ENCODE measurements at places on chromosomes 11 and 22.

DNA sequence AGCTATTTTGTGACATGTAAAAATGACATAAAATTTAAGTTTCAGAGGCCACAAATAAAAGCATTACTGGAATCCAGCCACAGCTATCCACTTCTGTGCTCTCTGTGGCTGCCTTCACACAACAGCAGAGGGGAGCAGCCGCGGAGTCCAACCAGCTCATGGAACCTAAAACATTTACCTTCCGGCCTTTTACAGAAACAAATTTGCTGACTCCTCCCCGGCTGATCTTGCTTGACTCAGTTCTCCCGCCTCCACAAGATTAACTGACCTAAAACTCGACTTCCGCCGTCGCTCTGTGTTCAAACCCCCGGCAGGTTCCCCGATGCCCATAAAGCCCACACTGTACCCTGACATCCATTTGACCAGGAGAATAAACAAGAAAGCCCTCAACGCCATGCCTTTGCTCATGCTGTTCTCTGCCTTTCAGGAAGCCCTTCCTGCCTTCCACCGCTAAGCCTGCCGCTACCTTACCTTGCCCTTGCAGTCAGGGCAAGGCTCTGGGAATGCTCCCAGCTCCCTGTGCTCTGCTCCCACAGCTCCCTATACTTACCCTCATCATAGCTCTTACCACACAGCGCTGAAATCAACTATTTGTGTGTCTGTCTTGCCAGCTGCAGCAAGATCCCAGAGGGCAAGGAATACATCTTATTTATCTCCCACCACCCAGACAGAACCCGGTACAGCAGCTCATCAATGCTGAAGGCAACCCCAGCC, 35.4 kb downstream of the MICAL3 start:
- DNase-seq, result no peak

DNA sequence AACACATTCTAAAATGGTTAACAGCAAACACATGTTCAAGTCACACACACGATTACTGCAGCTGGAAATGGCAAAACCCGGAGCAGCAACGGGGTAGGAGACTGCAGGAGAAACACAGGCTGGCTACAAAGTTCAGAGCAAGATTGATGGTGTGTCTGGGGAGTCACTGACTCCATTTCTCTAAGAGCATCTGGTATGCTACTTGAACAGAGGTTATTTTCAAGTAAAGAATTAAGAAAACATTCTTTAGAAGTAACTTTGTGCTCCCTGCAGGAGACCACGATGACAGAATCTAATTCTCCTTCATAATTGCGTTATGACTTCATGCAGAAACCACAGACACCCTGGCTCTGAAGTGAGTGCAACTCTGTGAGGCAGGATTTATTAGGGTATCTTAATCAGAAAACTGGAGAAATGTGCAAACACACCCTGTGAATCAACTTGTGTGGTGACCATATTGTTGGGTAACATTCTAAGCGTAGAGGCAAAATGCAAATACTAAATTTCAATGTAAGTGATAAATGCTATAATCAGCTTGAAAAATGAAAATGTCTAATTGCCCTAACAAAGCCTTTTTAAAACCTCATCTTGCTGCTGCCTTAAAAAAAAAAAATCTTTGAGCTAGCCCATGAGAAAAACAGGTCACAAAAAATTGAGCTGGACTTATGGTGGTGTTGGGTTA, 303.0 kb downstream of the CADM1 start:
- DNase-seq, result peak; percentile 57

DNA sequence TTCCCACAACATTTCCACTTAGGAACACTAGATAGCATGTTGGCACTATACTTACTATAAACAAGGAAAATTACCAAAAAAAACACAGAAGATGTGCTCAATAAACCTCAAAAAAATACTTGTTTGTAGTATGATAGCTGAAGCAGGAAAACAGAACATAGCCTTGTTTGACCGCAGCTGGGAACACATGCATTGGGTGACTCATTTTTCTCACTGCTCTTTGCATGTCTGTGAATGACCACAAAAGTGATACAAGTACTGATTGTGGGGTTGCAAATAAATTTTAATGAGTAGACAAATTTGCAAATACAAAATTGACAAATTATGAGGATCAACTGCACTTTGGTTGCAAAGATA, 22.8 kb upstream of the GUCY1A2 start:
- peak; percentile 11 for DNase-seq

- DNase-seq, result no peak
Measured at GRCh38 chr22:17664414-17665055, 26.0 kb downstream of the BCL2L13 start.

DNA sequence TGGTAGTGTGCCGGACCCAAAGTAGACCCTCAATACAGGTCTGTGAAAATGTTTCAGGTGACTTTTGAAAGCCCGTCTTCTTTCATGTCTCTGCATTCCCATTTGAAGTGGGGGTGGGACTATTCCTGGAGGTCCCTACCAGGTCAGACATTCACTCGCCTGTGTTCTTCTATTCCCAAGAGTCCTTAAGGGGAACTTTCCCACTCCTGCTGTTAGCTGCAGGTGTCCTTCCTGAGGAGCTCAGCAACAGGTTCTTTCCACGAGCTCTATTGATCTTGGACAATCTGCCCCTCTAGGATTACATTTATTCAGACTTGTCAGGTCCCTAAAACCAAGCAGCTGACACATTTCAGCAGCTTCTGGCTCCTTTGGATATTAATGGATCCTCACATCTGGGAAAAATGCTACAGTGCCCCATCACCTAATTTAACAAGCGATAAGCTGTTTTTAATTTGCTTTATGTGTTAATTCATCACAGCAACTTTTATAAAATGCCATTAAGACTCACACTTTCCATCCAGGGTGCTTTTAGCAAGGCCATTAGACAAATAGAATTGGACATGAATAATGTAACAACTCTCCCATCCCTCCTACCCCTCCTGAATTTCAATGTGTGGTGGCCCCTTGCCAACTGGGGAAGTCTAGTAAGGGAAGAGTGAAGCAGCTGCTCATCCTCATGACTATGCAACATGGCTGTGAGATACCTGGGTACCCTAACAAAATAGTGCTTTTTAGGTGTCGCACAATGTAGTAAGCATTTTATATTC, 259.5 kb upstream of the CCDC90B start:
- DNase-seq, result no peak

- DNase-seq, result no peak
Measured at GRCh38 chr11:116885951-116886655, 48.7 kb upstream of the APOA1 start.

DNA sequence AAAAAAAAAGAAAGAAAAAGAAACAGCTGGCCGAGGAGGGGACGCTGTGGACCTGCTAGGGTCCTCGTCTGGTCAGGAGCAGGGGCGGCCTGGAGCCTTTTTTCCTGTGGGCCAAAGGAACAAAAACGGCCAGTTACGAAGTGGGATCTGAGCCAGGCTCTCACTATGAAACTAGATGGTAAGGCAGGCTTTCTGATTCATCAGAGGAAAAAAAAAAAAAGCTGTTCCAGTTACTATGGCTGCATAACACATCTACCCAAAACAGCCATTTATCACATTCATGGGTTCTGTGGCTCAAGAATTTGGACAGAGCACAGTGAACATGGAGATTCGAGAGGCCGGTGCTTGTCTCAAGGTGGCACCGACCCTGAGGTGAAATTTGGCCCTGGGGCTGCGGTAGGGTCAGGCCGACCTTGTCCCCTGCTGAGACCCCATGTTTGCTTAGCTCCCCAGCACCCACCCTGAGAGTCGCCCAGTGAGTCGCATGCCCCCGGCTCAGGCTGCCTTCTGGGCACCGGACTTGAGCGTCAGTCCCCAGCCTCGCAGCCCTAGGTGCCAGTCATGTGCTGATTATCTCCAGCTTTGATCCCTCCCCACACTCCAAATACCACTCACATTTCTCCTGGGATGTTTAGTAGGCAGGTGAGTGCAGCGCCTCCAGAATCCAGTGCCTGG, 34.2 kb downstream of the MRGPRD start:
- no peak for DNase-seq

- DNase-seq, result no peak
Measured at GRCh38 chr11:125275905-125276618, 111.5 kb downstream of the PKNOX2 start.

DNA sequence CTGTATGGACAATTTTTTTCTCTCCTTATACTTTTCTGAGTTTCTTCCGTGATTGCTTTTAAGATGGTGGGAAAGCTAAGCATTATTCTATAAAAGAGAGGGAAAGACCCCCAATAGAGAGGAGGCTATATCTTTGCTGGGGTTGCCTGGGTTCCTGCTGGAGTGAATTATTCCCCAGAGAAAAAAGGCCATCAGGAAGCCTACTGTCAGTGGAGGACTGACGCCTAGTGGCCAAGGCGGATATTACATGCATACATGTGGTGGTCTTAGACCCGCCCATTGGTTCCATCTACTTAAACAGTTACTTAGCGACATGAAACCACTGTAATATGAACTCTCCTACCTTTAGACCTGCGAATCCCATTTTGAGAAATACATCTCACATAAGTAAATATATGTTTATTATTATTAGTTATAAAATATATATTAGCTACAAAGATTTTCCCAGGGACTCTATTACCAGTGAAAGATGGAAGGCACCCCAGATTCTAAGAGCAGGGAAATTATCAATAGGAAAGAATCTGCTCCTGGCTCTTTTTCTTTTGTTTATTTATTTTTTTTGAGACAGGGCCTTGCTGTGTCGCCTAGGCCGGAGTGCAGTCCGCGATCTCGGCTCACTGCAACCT, 15.7 kb upstream of the PGA3 start:
- peak; percentile 85 for DNase-seq

DNA sequence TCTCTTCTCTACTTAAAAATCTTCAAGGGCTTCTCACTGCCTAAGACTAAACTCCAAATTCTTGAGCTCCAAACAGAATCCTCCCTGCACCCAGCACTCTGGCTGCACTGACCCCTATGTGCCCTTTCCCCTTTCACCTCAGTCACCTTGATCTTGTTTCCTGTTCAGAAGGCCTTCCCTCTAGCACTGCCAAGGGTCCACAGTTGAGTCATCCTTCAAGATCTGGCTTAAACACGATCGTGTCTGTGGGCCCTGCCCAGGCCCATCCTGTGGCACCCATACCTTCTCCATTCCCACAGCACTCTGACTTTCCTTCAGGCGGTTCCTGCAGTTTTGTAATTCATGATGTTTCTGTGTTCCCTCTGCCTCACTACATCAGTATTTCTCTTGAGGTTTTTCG, 129.2 kb downstream of the ARL14EP start:
- no peak for DNase-seq

- DNase-seq, result no peak
Measured at GRCh38 chr11:126419801-126420697, 64.6 kb downstream of the ST3GAL4 start.

GRCh38 chr11:12174477-12175143, 64.2 kb downstream of the MICAL2 start:
- DNase-seq, result peak; percentile 86

DNA sequence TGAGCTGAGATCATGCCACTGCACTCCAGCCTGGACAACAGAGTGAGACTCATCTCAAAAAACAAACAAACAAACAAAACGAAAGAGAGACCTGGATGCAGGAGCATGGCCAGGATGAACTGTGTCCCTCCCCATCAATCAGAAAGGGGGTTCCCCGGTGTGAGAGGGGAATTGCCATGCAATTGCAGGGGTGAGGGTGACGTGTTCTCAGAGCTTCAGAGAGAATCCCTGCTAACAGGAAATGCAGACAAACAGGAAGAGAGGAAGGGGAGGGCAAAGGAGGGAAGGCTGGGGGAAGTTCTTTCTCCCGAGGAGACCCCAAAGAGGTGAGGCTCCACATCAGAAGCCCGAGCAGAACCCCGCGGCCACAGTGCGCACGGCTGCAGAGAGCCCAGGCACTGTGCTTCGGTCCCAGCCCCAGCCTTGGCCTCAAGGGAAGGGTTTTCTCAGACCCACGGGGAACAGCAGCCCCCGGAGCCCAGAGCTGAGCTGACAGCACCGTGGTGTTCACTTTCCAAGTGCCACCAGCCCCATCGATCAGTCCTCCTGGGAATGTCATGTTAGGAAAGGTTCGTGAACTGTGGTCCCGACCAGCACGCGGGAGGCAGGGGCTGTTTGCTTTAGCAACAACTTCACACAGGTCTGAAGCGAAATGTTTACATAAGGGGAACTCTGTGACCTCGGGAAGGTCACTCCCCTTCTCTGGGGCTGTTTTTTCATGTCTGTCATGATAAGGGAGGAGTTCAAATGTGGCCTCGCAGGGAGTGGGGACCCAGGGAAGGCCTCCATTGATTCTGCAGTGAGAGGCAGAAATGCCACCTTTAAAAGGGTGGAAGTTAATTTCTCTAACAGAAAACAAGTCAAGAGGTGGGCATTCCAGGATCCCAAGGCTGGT, 108.0 kb upstream of the ANO1 start:
- DNase-seq, result no peak

DNA sequence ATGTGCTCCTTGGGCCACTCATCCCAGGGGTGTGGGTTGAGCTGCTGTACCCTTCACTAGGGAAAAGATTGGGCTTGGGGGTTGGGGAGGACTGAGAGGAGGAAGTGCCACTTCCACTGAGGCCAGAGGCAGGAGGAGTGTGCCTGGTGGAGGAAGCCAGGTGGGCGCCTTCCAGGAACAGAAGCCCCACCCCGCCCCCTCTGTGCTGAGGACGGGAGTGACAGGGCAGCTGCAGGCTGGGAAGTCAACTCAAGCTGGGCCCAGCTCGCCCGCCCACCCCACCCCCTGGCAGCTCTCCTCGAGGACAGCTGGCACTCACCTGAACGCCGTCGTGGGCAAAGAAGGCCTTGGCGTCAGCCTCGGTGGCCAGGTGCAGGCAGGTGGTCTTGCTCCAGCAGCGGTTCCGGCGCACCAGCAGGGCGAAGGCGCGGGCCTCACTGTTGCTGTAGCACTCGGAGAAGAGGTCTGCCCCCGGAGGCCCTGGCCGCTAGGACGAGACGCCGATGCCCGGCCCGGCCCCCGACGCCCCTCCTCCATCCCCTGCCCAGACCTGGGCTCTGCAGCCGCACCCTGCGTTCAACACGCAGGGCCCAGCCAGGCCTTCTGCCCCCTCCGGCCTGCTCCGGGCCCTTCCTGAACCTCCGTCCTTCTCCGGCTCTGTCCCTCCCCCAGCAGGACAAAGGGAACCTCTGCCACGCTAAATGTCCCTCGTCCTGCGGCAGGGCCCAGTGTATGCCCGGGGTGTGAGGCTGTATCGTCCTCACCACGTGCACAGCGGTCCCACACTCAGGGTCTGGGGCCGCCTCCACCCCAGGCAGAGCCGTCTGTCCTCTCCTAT, 13.4 kb downstream of the TSSC4 start:
- DNase-seq, result no peak

- no peak for DNase-seq
Measured at GRCh38 chr22:24925586-24926427, 20.7 kb downstream of the LHFPL7 start.

- no peak for DNase-seq
Measured at GRCh38 chr11:84724256-84724655, 902.9 kb downstream of the DLG2 start.

GRCh38 chr11:818396-819128, at the start of gene PNPLA2:
PNPLA2 (plus strand) TSS chr11:818914; CDS start chr11:819719, 805 bp downstream.
- DNase-seq, result no peak

GRCh38 chr11:66068923-66069714, 953 bp upstream of the PACS1 start:
- DNase-seq, result peak; percentile 35

DNA sequence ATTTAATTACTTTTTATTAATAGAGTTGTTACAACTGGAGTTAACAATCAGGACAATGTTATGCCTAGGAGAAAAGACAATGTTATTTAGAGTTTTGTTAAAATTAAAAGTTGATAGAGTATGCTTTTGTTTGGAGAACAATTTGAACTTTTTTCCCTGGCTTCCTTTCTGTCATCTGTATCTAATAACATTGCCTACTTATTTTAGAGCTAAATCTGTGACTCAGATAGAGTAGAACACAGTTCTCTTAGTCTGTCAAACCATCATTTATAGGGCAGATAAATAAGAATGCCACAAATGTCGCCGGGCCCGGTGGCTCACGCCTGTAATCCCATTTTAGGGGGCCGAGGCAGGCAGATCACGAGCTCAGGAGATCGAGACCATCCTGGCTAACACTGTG, 28.9 kb upstream of the YAP1 start:
- no peak for DNase-seq
